KBM-7 (cell line): ENCODE measurements at places on chromosomes 1 and 21.

DNA sequence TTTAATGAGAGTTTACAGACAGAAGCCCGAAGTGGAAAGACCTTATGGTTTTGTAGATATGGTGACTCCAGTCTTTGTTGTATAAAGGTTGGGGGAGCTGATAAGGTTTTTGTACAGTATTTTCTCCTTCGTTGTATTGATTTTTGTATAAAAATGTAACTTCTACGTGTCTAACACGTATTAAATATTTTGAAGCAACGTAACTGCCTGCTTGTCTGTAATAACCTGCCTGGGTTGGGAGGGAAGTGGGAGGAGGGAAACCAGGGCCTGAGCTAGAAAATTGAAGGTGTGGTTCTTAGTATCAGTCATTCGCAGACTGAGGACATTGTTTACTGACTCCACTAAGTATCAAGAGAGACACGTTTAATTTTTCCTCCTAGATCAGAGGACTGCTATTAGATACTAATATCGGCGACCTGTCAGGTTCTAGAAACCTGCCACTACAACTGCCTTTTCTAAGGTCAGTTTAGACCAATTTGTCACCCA is 2.2 kb downstream of the IER5 start:
- DNase-seq: peak; percentile 40

DNA sequence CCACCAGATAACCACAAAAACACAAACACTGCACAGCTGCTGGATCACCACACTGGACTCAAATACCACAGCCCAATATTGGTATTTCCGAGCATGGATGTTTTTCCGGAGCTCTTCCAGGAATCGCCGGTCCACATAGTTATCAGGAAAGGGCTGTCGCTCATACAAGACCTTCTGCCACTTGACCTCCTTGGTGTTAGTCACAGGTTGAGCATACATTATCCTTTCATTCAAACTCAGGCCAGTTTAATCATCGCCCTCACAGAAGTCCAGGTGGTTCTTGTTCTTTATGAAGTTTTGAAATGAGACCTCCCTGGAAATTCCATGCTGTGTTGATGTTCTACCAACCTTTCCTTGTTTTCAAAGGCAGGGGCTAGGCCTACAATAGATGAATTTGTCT is 1.5 kb downstream of the PIGC start:
- DNase-seq: no peak

- DNase-seq: peak; percentile 43
Observed at GRCh38 chr1:241518476-241519307, 863 bp downstream of the FH start.

DNA sequence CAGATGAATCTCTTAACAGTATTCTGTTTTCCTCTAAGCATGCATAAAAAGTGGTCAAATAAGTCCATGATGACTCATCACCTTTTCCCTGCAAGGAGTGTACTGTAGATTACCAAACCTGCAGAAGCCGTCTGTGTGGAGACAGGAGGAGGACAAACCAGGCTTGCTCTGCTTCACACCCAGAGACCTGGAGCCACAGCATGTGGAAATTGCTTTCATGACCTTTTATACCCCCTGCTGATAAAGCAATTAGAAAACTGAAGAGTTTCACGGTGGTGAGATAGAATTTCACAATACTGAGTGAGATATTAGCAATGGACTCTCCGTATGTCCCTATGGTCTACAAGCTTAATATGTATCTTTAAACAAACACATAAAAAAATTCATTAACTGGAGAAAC is 9.4 kb downstream of the CORT start:
- DNase-seq: no peak

DNA sequence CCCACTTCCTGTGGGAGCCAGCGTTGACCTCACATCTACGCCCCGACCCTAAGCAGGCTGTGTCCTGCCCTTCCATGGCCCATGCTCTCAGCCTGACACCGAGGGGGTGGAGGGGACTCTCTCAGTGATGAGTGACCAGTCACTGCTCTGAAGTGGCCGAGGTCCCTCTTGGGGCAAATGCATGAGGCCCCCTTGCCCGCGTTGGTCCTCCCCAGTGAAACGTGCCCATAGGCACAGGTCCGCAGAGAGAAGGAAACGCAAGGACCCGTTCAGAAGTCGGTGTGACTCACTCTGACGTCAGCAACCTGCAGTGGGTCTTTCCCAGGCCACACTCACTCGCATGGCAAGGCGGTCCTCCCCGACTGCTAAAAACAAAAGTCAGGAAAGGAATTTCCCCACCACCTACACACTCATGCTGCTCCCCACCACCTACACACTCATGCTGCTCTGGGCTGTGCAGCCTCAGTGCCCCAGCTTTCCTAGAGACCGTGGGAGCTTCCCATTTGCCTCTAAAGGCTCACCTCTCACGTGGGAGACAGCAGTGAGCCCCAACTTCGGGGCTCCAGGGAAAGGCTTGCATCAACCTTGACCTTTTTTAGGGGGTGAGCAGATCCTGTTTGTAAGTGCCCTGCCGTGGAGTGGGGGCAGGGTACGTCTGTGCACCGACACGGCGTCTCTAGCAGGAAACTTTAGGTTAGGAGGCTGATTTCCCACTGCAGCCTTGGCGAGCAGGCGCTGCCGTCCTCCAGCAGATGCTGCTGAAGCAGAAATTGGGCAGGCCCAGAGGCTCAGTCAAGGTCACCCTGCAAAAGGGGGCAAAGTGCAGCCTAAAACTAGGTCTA is 11.4 kb downstream of the UBASH3A start:
- DNase-seq: no peak

- DNase-seq: no peak
Observed at GRCh38 chr21:33855190-33855589, 60.4 kb downstream of the ATP5PO start.

DNA sequence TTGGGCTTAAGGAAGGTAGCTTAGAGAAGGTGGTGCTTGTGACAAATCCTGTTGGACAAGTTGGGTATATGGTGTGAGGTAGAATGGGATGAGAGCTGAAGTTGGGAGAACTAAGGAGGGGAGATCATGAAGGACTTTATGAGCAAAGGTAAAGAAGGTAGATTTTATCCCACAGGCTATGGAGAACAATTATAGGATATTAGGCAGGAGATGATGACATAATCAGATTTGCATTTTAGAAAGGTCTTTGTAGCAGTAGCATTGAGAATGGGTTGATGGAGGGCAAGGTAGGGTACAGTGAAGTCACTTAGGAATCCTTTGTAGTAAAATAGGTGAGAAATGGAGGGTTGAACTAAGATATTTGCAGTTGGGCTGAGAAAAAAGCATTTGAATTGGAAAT is 14.9 kb upstream of the TCHH start:
- DNase-seq: no peak

- peak; percentile 67 for DNase-seq
Observed at GRCh38 chr1:101567582-101568189, 330.9 kb downstream of the S1PR1 start.

GRCh38 chr1:58927041-58927721 is 143.3 kb upstream of the JUN start:
- DNase-seq: no peak

DNA sequence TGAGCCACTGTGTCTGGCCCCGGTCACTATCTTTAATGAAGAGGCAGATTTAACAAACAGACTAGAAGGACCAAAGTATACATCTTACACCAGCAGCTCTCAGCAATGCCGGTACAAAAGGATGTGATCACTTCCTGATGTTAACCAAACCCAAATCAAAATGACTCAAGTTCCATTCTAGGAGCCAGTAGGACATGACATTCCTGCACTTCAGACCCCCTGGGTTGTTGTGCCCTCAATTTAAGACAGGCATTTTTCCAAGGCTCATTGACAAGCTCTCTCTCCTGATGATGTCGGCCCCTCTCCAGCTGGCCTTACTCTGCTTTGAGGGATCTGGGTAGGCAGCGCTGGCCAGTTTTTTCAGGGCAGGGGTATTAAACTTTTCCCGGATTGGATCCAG is 35.1 kb downstream of the YARS1 start:
- no peak for DNase-seq
